Activated CD8-positive, alpha-beta memory T cell treated with anti-CD3 and anti-CD28 coated beads, Interleukin-2, amount 50 U/mL, for 4 hours (primary cell): ENCODE measurements at places on chromosomes 5 and 9.

- no peak for DNase-seq
These were observed 196.6 kb upstream of the OTULINL start for GRCh38 chr5:14385019-14385418.

GRCh38 chr5:14034963-14035362 lies 90.5 kb upstream of the DNAH5 start:
- no peak for DNase-seq

DNA sequence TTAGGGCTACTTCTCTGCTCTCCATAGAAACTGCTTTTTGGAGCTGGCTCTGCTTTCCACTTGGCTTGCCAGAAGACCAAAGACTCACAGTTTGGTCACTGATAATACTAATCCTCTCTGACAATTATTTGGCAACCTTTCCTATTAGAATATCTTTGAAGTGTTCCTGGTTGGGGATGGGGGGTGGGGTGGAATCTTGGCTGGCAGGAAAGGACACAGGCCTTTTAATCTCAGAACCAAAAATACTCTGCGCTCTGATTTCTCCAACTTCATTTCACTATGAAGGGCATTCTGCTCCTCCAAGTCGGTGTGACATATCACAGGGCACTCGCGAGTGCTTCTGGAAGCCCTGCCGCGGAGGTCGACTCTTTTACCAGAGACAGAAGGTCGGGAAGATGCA lies 1329.0 kb upstream of the WWC1 start:
- DNase-seq, result no peak

DNA sequence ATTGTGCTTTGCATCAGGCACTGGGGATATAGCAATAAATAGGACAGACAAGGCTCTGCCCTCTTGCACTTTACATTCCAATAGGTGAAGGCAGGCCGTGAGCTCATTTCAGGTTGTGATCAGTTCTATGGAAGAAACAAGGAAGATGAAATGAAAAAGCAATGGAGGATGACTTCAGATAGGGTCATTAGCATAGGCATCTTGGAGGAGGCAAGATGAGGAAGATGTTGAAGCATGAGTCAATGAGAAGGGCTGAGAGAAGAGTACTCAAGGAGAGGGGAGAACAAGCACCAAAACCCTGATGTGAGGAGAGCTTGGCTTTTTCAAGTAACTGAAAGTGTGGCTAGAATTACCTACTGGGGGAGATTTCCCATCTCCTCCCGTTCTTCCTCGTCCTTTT lies 5.0 kb upstream of the SPARC start:
- DNase-seq, result no peak

GRCh38 chr5:130074820-130075219 lies 170.6 kb downstream of the CHSY3 start:
- no peak for DNase-seq

DNA sequence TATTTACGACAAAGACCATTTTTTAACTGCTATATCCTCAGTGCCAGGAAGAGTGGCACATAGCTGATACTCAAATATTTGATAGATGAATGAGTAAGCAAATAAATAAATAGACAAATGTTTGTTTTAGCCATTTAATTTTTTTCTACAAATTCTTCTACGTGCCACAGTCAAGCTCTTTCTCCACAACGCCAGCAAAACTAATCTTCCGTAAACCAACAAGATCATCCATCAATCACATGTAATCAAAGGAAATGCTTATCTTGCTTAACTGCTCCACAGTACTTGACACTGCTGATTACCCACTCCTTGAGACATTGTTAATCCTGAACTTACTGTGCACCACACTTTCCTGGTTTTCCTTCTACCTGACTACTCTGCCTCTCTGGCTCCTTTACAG lies 136.7 kb downstream of the EDIL3 start:
- no peak for DNase-seq

- DNase-seq, result no peak
These were observed 6.1 kb upstream of the CEP72 start for GRCh38 chr5:606061-606460.

- no peak for DNase-seq
These were observed 558.3 kb downstream of the CHSY3 start for GRCh38 chr5:130462516-130462915.

GRCh38 chr5:171264843-171265242 lies 44.2 kb upstream of the TLX3 start:
- DNase-seq, result no peak

DNA sequence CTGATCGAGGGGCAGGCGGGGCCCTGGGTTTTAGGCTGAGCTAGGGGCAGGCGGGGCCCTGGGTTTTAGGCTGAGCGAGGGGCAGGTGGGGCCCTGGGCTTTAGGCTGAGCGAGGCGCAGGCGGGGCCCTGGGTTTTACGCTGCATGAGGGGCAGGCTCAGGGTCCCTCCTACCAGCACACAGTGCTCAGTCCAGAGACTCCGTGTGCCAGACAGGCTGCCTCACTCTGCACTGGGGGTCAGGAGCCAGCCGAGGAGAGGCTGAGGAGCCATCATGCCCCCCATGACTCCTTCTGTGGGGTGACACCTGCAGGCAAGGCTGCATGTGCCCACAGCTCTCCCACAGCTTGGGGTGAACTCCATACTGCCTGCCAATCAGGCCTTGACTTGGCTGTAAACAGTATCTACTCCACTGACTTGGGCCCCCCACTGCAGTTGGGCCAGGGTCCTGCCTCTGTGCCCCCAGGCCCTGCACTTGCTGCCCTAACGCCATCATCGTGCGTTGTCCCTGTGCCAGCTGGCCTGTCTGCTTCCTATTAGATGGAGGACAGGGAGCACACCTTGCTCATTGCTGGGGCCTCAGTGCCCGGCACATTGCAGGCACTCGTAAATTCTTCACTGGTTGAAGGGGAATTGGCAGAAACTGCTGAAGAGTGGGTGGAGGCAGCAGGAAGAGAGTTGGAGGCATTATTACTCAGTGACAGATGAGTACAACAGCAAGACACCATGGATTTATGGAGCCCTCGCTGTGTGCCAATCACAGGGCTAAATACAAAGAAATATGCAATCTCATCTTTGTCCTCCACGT lies 78.6 kb downstream of the AMBP start:
- DNase-seq, result no peak

DNA sequence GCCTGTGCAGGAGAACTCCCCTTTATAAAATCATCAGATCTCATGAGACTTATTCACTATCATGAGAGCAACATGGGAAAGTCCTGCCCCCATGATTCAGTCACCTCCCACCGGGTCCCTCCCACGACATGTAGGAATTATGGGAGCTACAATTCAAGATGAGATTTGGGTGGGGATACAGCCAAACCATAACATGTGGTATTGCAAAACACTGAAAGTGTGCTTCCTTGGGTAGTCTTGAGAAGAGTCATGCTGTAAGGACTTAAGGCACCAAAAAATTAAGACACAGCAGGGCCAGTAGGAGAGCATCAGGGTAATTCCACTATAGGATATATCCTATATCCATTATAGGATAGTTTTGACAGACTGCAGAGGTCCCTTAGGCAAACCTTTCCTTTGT lies 29.4 kb upstream of the GDNF start:
- no peak for DNase-seq

GRCh38 chr9:37923118-37923795 lies 19.3 kb upstream of the SLC25A51 start:
- no peak for DNase-seq

- no peak for DNase-seq
These were observed 114.2 kb downstream of the SEMA5A start for GRCh38 chr5:9431496-9432258.

DNA sequence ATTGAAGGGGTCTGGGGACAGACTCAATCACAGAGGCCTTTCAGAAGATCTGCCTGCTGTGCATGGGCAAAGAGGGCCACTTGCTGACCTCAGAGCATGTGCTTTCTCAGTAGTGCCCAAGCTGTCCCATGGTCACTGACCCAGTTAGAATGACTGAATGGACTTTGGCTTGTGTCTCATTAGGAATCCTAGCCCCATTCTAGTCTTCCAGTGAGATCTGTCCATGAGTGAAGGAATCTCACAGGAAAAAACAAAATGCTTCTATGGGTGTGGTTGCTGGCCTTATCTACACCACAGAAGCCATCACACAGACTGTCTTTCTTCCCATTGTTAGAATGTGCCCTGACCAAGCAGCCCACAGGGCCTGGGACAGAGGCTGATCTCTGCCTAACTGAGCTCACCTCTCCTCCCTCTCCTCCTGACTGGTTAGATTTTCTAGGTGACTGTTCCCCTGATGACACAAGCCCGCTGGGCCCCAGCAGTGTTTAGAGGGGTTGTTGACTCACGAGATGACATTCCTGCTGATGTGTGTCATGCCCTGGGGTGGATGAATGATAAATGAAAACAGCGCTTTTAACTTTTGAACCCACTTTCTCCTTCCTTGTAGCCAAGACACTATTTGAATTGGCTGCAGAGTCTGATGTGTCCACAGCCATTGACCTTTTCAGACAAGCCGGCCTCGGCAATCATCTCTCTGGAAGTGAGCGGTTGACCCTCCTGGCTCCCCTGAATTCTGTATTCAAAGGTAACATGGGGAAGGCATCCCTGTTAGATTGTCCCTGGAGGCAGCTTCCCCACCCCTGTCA lies 24.8 kb downstream of the TGFBI start:
- no peak for DNase-seq

DNA sequence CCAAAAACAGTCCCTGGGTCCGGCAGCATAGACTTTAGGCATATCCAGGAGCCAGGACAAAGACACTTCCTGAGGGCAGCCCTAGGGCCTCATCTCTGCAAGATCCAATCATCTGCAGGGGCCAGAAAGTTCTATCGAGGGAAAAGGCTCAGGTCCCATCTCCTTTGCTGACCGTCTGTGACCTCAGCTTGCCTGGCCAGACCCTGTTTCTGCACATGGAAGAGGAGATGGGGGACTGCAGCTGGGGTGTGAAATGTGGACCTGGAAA lies 51.0 kb upstream of the FCN1 start:
- DNase-seq, result no peak

DNA sequence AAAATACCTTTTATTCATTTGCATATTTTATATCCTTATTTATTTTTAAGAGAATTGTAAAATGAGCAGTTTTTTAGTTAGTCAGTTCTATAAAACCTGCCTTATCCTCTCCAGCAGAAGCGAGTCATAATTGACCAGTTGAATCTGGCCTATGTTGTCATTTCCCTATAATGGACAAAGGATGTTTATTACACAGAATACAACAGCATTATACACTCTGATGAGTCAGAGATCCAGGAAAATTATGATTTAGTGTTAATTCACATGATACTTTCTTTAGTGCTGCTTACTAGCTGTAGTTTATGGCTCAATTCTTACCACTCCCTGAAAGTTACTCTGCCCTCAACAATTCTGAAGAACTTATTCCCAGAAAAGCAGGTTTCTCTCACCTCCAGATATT lies 26.8 kb upstream of the LURAP1L start:
- no peak for DNase-seq

GRCh38 chr5:95655575-95655974 lies 9.0 kb downstream of the RFESD start:
- DNase-seq, result no peak

DNA sequence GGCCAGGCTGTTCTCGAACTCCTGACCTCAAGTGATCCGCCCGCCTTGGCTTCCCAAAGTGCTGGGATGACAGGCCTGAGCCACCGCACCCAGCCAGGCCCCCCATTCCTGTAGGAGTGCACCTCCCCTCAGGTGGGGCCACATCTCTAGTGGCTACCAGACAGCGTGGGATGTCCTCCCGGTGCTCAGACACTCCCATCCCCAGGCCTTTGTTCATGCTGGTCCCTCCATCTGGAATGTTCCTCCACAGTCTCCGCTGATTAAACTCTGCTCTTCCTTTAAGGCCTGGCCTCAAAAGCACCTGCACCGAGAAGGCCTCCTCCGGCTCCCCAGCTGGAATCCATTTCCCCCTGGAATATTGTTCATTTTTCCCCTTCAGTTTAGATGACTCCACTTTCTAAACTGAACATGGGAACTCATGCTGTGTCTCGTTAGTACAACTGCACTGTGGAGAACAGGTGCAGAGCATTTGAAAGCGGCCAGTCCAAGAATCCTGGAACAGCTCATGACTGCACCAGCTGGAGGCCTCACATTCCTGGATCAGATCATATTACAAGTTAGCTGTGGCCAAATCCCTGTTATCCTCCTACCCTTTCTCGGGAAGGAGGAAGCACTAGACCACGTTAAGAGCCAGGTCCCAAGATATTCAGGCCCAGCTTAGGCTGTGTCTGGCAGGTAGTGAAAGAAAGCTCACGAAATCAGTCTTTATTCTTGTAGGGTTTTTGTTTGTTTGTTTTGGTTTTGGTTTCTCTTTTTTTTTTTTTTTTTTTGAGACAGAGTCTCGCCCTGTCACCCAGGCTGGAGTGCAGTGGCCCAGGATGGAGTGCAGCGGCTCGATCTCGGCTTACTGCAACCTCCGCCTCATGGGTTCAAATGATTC lies 10.8 kb upstream of the PRRC2B start:
- no peak for DNase-seq

GRCh38 chr9:112542593-112543292 lies 56.1 kb downstream of the KIAA1958 start:
- no peak for DNase-seq

DNA sequence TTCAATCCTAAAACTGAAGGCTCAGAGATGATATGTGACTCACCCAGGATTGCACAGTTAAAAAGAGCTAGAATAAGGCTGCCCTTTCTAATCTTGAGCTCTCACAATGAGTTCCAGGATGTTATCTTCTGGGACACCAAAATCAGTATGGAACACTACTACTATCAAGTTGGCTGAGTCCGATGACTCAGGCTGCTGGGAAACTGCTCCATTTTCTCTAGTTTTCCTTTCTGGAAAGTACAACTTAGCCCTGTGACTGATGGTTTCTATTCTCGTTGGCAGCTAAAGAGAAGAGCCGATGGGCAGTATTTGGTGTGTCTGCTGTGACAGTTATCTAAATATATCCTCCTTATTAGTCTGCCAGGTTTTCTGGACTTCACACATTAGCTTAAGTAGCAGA lies 37.9 kb upstream of the DPYSL3 start:
- no peak for DNase-seq

DNA sequence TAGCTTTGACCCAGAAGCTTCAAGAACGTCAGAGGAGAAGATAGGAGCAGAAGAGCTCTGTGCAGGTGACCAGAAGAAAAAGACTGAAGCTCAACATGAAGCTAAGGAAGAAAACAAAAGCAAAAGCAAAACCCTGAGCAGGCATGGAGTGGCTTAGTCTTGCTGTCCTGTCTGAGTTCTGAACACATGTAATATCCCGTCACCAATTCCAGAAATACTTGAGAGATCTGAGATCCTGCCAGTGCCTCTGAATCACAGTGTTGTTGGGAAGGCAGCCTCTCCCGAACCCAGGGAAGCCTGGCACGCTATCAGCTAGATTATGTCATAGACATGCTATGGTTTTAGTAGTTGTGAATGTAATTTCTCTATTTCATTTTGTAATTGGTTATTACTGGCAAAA lies 235.7 kb downstream of the ICE1 start:
- DNase-seq, result no peak

- no peak for DNase-seq
These were observed 143.9 kb downstream of the DMRTA1 start for GRCh38 chr9:22590336-22591033.

DNA sequence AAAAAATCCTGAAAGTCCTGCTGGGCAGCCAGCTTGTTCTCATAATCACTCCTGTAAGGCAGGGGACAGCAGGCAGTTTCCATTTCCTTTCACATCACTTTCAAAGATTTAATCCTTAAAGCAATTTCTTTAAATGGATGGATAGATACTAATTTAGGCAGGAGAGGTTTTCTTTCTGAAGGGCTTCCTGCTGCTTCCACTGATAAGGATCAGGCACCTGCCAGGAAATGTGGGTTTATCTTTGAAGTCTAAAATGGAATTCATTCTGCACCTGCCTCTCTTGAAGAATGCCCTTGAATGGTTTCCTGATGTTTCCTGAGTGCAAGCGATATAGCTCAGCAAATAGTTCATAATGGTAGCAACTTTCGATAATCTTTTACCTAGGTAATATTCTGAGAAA lies 64.5 kb downstream of the STARD4 start:
- DNase-seq, result no peak
